ENCODE measurements at places on chromosomes 5 and 9. TPM values are rescaled to one million over a fixed set of nuclear protein-coding genes. Genes with fewer than 3 reads are reported as not detected.

- DNase-seq: no peak
Measured at GRCh38 chr5:134206627-134207160, 19.2 kb downstream of the PPP2CA start.

DNA sequence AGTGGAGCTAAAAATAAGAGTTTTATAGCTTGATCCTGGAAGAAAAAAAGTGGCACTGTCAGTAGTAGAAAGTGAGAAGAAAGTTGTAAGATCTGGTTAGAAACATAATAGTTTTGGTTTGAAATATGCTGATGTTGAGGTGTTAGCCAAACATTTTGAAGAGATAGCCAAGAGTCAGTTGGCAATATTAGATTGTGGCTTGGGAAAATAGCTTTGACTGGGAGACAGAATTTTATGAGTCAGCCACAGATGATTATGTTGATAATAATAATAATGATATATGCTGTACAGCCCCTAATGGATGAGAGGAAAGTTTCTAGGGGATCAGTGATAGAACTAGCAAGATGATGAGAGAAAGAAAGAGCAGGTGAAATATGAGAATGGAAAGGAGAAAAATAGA, 12.4 kb upstream of the CDH18 start:
- DNase-seq: no peak

- no peak for DNase-seq
Measured at GRCh38 chr9:13088720-13089427, 190.6 kb downstream of the MPDZ start.

DNA sequence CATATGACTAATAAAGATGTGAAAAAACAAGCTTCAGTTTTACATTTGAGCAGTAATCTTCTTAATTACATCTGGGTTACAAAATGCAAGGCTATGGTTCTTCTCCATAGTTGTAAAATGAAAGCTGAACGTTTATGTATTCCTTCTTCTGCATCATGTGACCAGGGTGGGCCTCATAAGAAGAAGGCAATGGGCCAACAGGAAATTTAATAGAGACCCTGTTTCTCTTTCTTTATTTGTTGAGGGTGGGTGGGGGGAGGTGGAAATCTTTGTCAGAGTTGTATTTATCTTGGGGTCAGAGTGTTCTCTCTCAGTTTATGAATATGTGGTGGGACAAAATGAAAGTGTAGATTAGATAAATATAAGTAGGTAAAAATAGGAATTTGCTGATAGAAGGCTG, 418.8 kb downstream of the TLE4 start:
- DNase-seq: no peak

- DNase-seq: no peak
Measured at GRCh38 chr9:108850293-108850897, 5.4 kb downstream of the ACTL7B start.

DNA sequence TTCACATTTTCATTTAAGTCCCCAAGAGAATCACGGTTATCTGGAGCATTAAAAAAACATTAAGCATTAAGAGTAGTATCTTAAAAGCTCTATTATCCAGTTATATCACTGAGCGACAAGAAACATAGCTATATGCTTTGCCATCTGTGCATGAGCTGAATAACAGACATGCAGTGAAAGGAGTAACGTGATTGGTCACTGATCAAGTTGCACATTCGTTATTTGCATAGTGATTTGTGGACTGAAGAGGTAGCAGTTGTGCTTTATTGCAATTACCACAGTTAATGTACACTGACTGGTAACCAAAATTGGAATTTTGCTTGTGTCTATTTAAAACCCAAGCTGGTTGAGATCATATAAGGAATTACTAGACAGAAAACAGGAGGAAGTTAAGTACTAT, 107.4 kb downstream of the MCTP1 start:
- no peak for DNase-seq

DNA sequence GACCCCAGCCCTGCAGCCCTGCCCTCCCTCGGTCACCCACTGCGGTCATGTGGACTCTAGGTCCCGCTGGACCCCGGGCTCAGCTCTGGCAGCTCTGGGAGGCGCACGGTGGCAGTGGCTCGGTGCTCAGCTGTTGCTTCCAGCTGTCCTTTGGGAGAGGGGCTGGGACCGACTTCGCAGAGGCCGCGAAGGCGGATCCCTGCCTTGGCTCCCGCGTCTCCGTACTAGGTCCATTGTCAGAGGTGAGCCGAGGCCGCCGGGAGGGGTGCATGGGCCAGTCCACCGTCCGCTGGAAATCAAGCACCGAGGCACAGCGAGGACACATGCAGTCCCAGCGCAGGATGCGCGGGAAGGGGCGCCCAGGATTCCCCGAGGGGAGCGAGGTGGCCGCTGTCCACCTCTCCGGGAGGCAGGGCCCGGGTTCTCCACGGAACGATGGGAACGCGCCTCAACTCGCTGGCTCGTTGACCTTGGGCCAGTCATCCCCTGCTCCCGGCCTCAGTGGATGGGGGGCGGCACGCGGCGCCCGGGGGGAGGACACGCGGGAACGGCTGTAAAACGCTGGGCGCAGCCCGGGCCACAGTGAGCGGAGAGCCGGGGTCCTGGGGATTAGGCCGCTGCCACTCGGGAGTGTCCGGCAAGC, 732 bp downstream of the GBGT1 start:
- DNase-seq: peak; percentile 51

GRCh38 chr5:131589510-131590348, 45.3 kb downstream of the RAPGEF6 start:
- no peak for DNase-seq

- no peak for DNase-seq
Measured at GRCh38 chr9:111163716-111164389, 125.6 kb upstream of the LPAR1 start.

DNA sequence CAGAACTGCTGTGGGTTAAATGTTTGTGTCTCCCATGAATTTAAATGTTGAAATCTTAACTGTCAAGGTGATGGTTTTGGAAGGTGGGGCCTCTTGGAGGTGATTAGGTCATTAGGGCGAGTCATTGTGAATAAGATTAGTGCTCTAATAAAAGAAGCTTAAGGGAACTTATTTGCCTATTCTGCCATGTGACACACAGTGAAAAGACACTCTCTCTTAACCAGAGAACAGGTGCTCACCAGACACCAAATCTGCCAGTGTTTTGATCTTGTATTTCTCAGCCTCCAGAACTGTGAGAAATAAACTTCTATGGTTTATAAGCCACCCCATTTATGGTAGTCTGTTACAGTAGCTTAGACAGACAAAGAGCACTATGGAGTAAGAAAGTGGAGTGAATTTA, 117.9 kb upstream of the SV2C start:
- no peak for DNase-seq

DNA sequence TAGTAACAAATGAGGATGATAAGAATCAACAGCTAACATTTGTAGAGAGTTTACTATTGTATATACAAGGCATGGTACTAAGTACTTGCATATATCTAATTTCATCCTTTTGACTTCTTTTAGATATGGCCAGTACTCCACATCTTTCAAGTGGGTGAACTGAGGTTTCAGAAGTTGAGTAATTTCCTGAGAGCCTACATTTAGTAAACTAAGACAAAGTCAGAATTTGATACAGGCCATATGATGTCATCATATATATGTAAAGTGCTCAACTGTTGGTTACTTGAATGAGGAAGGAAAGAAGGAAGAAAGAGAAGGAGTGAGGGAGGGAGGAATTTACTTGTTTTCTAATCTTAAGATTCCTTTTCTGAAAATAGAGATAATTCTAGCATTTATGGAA, 52.8 kb downstream of the GRIA1 start:
- no peak for DNase-seq

DNA sequence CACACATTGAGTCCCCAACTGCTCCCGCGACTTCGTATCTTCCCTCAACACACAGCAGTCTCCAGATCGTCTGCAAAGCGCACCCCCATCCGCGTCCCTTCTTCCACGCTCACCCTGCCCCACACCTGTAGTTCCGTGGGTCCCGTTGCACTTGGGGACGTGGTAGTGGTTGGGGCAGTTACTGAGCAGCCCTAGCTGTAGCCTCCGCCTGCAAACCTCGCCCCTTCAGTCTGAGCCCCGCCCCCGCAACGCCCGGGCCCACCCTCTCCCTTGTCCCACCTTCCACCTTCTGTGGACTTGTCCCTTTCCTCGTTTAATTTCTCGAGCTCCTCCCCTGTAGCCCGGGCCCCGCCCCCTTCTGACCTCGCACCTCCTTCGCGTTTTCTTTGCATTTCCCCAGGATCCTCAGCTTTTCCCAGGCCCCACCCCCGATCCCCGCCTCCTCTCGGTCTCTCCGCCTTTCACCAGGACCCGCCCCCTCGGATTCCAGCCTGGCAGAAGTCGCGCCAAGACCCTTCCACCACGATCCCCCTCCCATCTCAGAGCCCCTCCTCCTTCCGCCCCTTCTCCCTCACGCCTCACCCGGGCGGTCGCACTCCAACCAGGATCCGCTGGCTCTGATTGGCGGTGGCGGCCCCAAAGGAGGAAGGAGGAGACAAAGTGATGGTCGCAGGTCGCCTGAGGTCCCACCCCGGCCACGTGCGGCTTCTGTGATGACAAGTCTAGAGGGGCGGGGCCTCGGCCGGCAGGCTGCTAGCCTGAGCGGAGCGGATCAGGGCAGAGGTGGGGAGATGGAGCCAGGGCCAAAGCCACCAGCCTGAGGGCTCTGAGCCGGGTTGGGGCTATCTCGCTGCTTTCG, at the start of gene ATOSB:
ATOSB (minus strand) TSS at position 183 of the 859 bp plus-strand sequence. CDS start 7,588 bp downstream, outside the sequence.
- DNase-seq: peak; percentile 99

- no peak for DNase-seq
Measured at GRCh38 chr9:90858457-90858901, 56.9 kb downstream of the SYK start.

DNA sequence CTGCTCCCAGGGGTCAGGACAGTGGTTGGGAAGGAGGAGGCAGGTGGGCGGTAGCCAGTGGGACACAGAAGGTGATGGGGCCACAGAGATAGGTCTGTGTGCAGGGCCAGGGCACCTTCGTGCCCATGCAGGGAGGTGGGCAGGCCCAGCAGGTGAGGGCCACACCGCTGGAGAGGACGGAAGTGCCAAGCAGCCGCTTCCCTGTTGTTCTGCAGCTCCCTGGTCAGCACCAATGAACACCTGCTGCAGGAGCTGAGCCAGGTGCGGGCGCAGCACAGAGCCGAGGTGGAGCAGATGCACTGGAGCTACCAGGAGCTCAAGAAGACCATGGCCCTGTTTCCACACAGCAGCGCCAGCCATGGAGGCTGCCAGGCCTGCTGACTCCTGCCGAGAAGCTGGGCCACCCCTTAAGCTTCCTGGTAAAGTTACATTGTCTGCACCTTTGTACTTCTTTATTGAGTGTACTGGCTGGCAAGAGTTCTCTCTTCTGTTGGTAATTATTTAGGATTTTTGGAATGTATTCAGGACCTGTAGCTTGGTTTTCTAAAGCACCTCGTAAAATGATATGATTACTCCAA, 40.3 kb downstream of the TPPP start:
- no peak for DNase-seq

- DNase-seq: no peak
Measured at GRCh38 chr5:141330299-141331080, at the start of gene PCDHGA1. Gene PCDHGA1, plus strand, starts transcription at chr5:141330514.

GRCh38 chr5:152259702-152260101, 145.4 kb downstream of the NMUR2 start:
- no peak for DNase-seq

GRCh38 chr5:74556631-74557595, 83.6 kb downstream of the ENC1 start:
- DNase-seq: no peak

- DNase-seq: no peak
Measured at GRCh38 chr9:131516100-131516499, 13.4 kb downstream of the POMT1 start.

DNA sequence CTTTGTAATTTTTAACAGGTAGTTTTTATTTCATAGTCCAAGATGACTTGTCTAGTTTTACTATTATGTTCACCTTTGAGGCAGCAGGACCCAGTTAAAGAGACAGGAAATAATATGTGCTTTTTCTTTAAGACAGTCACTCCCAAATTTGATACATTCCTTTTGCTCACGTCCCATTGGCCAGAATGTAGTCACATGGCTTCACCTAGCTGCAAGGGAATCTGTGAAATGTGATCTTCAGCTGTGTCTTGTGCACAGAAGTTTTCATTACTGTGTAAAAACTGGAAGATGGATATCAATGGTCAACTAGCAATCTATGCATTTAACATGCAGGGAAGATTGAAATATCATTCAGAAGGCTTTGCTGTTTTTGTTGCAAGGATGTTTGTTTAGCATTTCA, 41.1 kb downstream of the XRCC4 start:
- no peak for DNase-seq

GRCh38 chr5:36496471-36496870, 109.9 kb upstream of the SLC1A3 start:
- no peak for DNase-seq

GRCh38 chr5:91367908-91368648, 15.0 kb downstream of the ARRDC3 start:
- DNase-seq: no peak

GRCh38 chr9:37378613-37379004, 43.9 kb upstream of the GRHPR start:
- DNase-seq: no peak

GRCh38 chr5:30040488-30041118, 1152.9 kb upstream of the CDH6 start:
- no peak for DNase-seq

DNA sequence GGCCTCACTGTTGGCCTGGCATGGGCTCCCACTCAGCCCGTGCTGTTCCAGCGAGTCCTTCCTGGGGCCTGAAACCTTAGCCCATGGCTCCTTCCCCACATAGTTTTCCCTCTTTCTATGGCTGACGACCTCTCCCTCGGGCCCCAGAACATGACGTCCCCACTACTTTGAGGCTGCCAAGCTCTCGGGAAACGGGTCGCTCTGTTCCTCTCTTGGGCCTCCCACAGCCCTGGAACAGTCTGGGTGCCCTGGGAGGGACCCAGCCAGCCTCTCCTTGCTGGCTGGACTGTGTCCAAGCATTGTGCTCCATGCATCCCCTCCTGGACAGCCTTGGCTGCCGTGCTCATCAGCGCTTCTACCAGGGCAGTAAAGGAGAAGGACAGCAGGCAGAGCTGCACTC, 118.3 kb downstream of the SYK start:
- DNase-seq: no peak

- no peak for DNase-seq
Measured at GRCh38 chr5:153661897-153662296, 171.4 kb downstream of the GRIA1 start.

- no peak for DNase-seq
Measured at GRCh38 chr9:129398101-129398960, 220.3 kb upstream of the IER5L start.

Gene ACSL6
- not detected for total RNA-seq

Gene SPAG8
- total RNA-seq: 0.94 TPM

Gene GABRB2
- total RNA-seq: not detected

Gene CYLC2
- total RNA-seq: not detected

Gene ZDHHC11B
- 4.6 TPM for total RNA-seq

Gene BARHL1
- total RNA-seq: not detected

Gene SARDH
- 5.0 TPM for total RNA-seq

Gene PTGR1
- total RNA-seq: 829 TPM

Gene AHRR
- total RNA-seq: 28.1 TPM

Gene GRM6
- not detected for total RNA-seq

All from Peyer's patch (tissue), 4 donors.